Mesothelial cell of epicardium (in vitro differentiated cells): ENCODE measurements at places on chromosomes 16 and 17. TPM values are rescaled to one million over a fixed set of nuclear protein-coding genes. Genes with fewer than 3 reads are reported as not detected.

DNA sequence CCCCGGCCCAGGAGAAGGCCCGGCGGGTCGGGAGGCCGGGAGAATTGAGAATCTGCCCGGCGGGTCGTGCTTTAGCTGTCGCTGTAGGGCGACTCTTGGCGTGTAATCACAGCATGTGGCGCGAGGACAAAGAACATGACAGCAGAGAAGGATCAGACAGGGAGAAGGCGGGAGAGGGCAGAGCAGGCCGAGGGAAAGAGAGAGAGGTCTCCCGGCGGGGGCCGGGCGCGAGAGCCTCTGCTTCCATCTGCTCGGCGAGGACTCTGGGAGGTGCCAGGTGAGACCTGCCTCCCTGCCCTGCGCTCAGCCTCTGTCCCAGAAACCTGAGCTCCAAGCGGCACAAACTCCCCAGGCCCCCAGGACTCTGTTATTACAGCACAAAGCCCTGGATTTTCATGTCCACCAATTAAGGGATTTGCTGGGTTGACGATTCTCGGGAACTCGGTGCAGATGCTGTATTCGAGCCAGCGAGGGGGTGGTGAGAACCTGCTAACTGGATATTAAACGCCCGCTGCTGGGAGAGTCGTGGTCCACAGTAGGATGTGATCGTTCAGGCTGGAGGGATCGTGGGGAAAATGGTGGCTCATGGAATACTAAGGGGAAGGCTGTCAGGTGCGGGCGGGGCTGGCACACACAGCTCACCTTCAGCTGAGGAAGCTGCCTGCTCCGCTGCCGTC is 172.0 kb upstream of the CIBAR2 start:
- no peaks in the 10 kb centered on the region for H3K27me3 ChIP-seq
- peak overlapping the region; percentile 34 for H3K27ac ChIP-seq
- H3K36me3 ChIP-seq = peaks cover 2% of the 10 kb centered on the region
- no peak for DNase-seq

GRCh38 chr17:71180801-71181385 is 939.9 kb upstream of the SOX9 start:
- peak overlapping the region; percentile 69 for H3K27ac ChIP-seq
- H3K4me1 ChIP-seq = peaks cover 13% of the 10 kb centered on the region

DNA sequence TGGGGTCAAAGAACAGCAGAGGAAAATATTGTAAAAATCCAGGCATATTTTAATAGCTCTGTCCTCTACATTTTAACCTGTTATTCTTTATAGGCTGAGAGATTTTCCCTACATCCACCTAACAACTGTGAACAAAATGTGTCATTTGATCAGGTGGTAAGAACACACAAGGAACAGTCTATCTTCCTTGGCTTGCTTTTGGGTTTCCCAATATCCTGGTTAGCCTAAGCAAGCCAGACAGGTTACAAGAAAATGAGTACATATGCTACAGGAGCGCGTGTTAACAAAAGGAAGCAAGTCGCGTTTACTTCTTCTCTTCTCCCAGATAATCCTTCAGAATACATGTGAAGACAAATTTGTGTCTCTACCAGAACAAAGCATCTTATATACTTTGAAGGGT is 31.0 kb upstream of the PITPNM3 start:
- H3K4me1 ChIP-seq = no peaks in the 10 kb centered on the region
- H3K27ac ChIP-seq = no peak overlapping the region
- peaks cover 79% of the 10 kb centered on the region for H3K36me3 ChIP-seq
- no peak overlapping the region for H3K4me3 ChIP-seq
- H3K27me3 ChIP-seq = no peaks in the 10 kb centered on the region

HBA1 gene
- total RNA-seq = not detected in 3 replicates

ARL17A gene
- total RNA-seq = 22.4 to 23.5 TPM (median 23.4 TPM) in 3 replicates

OR1F1 gene
- total RNA-seq = not detected in 3 replicates

GRCh38 chr17:34578016-34578415 is 1.4 kb upstream of the TMEM132E start:
- H3K27me3 ChIP-seq = peaks cover 93% of the 10 kb centered on the region
- H3K27ac ChIP-seq = no peak overlapping the region
- H3K4me1 ChIP-seq = peaks cover 26% of the 10 kb centered on the region
- DNase-seq = no peak
- no peaks in the 10 kb centered on the region for H3K36me3 ChIP-seq
- peak overlapping the region; percentile 80 for H3K4me3 ChIP-seq

MYLK3 gene
- total RNA-seq = 1.4 to 1.7 TPM (median 1.6 TPM) in 3 replicates

DNA sequence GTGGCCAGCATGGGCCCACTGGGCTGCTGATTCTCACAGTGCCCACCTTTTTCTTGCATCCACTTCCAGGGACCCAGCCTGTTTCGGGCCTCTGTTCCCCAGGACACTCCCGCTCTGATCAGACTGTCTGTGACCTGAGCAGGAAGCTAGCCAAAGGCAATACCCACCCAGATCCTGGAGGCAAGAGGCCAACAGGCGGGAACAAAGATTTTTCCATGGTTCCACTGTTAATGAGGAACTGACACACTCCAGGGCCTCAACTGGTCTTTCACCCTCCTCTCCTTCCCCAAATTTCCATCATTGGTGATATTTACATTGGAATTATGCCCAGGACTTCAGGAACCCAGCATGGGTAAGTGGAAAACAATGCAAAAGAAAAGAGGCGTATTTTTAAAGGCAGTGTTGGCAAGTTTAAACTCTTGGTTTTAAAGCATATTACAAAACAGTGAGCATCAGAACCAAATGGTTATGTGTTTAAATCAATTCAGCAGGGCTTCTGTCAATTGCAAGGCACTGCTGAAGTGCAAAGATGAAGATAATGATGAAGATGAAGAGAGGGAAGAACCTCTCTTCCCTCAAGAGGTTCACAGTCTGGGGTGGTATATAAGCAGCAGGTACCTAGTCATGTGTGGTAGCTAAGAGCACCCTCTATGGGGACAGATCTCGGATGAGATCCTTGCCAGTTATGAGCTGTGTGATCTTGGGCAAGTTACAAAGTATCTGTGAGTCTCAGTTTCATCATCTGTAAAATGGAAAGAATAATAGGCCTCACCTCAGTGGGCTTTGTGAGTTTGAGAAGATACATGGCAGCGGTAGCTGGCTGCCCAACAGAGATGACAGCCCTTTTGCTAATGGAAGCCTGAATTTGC is 14.4 kb upstream of the ATP2A3 start:
- H3K27me3 ChIP-seq = peaks cover 3% of the 10 kb centered on the region
- no peak for DNase-seq
- no peak overlapping the region for H3K4me3 ChIP-seq
- H3K27ac ChIP-seq = no peak overlapping the region

GRCh38 chr16:69939821-69940585 is 11.1 kb upstream of the CLEC18A start:
- H3K4me3 ChIP-seq = no peak overlapping the region
- H3K27ac ChIP-seq = no peak overlapping the region
- H3K36me3 ChIP-seq = peaks cover 17% of the 10 kb centered on the region

DNA sequence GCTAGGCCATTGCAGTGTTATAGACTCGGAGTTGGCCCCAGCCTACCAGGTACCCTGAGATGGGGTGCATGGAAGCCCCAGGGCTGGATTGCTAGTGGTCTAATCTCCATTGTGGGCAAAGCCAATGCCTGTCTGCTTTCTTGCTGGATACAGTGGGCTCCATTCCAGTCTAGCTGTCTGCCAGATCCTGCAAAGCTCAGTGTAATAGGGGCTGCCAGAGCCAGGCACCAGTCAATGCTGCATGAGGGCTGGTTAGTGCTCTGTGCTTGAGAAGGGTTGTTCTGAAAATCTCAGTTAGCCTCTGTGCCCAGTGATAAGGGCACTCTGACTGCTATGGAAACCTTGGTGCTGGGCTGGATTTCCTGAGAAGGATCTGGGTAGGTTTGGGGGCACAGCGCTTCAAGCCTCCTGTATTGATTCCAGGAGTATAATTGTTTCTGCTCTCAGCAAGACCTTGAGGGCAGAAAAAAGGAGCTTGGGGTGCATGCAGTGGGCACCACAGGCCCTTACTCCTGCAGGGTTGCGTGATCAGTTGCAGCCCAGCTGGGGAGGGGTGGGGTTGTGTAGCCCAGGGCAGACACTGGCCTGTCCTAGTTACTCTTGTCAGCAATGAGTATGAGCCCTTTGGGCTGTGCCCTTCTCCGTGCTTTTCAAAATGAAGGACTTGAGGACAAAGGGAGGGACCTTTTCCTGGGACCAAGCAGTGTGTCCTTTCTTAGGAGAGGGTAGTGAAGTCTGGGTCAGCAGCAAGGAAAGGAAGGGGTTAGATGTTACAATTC is 19.0 kb downstream of the SMPD3 start:
- no peak overlapping the region for H3K27ac ChIP-seq
- peaks cover 49% of the 10 kb centered on the region for H3K27me3 ChIP-seq
- no peaks in the 10 kb centered on the region for H3K36me3 ChIP-seq
- DNase-seq = no peak
- H3K4me1 ChIP-seq = peaks cover 7% of the 10 kb centered on the region

SGCA gene
- not detected in 3 replicates for total RNA-seq

DNA sequence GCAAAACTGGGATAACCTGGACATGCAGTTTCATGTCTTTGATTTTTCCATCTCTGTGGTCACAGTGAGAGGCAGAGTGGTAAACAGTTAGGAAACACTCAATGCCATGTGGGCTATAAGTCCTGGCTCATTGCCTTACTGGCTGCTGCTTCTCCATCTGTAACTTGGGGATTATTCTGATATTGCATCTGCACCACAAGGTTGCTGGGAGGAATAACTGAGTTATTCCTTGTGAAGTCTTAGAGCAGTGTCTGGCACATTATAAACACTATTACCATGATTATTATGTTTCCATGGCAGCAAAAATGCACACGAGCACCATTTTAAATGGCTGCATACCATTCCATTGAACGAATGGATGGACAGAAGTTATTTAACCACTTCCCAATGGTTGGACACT is 111.7 kb upstream of the CDH5 start:
- H3K36me3 ChIP-seq = no peaks in the 10 kb centered on the region
- no peak overlapping the region for H3K4me3 ChIP-seq
- peaks cover 2% of the 10 kb centered on the region for H3K27me3 ChIP-seq
- H3K4me1 ChIP-seq = peaks cover 11% of the 10 kb centered on the region

GRCh38 chr16:969508-970385 is 1.0 kb downstream of the LMF1 start:
- peaks cover 6% of the 10 kb centered on the region for H3K27me3 ChIP-seq
- H3K27ac ChIP-seq = peak overlapping the region; percentile 53
- peak overlapping the region; percentile 74 for H3K4me3 ChIP-seq
- H3K36me3 ChIP-seq = peaks cover 32% of the 10 kb centered on the region

DNA sequence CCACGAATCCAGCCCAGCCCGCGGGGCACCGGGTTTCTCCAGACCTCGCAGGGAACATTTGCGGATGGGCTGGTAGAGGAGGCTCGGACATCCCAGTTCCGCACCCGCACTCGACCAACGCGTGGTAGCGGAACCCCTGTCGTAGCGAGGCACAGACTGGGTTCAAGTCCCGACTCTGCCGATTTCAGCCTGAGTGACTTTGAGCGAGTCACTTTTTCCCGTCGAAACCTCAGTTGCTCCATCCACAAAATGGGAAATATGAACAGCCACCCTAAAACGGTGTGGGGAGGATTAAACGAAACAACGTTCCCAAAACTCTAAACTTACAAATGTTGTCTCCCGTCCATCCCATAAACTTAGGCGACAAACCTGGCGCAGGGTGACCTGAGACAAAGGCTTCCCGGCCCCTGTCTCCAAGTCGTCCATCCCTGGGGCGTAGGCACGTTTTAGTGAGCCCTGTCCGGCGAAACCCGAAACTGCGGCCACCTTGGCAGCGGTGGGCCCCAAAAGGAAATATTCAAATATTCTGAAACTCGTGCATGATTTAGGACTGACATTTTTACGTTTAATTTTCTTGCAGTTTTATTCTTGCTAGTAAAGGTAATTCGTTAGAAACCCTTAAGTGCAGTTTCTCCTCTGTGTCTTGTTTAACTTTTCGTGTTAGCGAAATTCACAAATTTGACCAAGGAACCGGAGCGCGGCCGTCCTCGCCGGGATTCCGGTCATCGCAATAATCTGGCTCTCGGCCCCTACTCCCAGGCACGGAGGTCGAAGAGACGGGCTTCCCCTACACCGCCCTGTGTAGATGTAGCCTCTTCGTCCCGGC is 1.9 kb upstream of the MLLT6 start:
- peak overlapping the region; percentile 97 for H3K27ac ChIP-seq
- no peaks in the 10 kb centered on the region for H3K36me3 ChIP-seq
- H3K27me3 ChIP-seq = no peaks in the 10 kb centered on the region
- H3K4me1 ChIP-seq = peaks cover 54% of the 10 kb centered on the region
- H3K4me3 ChIP-seq = peak overlapping the region; percentile 90

- DNase-seq = peak; percentile 55
- H3K4me3 ChIP-seq = peak overlapping the region; percentile 83
- peaks cover 4% of the 10 kb centered on the region for H3K27me3 ChIP-seq
- H3K4me1 ChIP-seq = peaks cover 49% of the 10 kb centered on the region
Measured at GRCh38 chr17:40063187-40063771, 514 bp downstream of the THRA start.

PSMD3 gene
- 107 to 111 TPM (median 110 TPM) in 3 replicates for total RNA-seq

TP53TG3B gene
- total RNA-seq = not detected in 3 replicates

GRCh38 chr17:8284126-8284525 is 4.3 kb upstream of the RANGRF start:
- H3K27ac ChIP-seq = no peak overlapping the region
- no peak overlapping the region for H3K4me3 ChIP-seq
- H3K4me1 ChIP-seq = peaks cover 10% of the 10 kb centered on the region
- DNase-seq = no peak
- no peaks in the 10 kb centered on the region for H3K27me3 ChIP-seq
- H3K36me3 ChIP-seq = no peaks in the 10 kb centered on the region

AURKB gene
- total RNA-seq = 33.1 to 37.4 TPM (median 37.3 TPM) in 3 replicates

TP53TG3D gene
- not detected in 3 replicates for total RNA-seq

TMC8 gene
- 0.60 to 1.2 TPM (median 1.1 TPM) in 3 replicates for total RNA-seq

VTN gene
- 0.47 to 0.51 TPM (median 0.50 TPM) in 3 replicates for total RNA-seq

GRCh38 chr16:11207646-11208045 is 48.4 kb downstream of the SOCS1 start:
- H3K4me3 ChIP-seq = no peak overlapping the region
- peaks cover 17% of the 10 kb centered on the region for H3K4me1 ChIP-seq
- no peak for DNase-seq
- no peak overlapping the region for H3K27ac ChIP-seq
- no peaks in the 10 kb centered on the region for H3K36me3 ChIP-seq

FBXW10B gene
- total RNA-seq = 0.99 to 1.5 TPM (median 1.3 TPM) in 3 replicates

GRCh38 chr16:54286366-54287130 is at the start of gene IRX3:
Gene IRX3, minus strand, starts transcription at chr16:54286787. Its CDS starts 737 bp downstream, at chr16:54286050.
- DNase-seq = peak; percentile 78
- H3K4me1 ChIP-seq = peaks cover 38% of the 10 kb centered on the region
- peak within 1 kb of the TSS; percentile 99 for H3K27ac ChIP-seq
- peaks cover 74% of the 10 kb centered on the region for H3K27me3 ChIP-seq
- H3K36me3 ChIP-seq = peaks cover 10% of the 10 kb centered on the region

- H3K4me1 ChIP-seq = peaks cover 28% of the 10 kb centered on the region
- no peak overlapping the region for H3K27ac ChIP-seq
Measured at GRCh38 chr17:4172356-4172755, 29.4 kb downstream of the CYB5D2 start.

- H3K4me1 ChIP-seq = peaks cover 16% of the 10 kb centered on the region
- peaks cover 9% of the 10 kb centered on the region for H3K36me3 ChIP-seq
- H3K27me3 ChIP-seq = no peaks in the 10 kb centered on the region
- H3K4me3 ChIP-seq = peak overlapping the region; percentile 89
Measured at GRCh38 chr17:80219763-80220053, 425 bp downstream of the SGSH start.

DNA sequence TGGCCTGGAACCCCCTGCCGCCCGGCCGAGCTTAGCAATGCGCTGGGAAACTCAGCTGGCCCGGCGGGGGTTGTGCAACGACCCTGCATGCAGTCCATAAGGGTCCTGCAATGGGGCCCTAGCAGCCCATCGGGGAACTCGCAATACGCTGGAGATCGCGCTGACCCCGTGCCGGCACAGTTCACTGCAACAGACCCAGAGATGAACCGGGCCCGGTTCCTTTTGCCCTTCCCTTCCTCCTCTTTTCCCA is 375 bp downstream of the SLC25A11 start:
- H3K4me3 ChIP-seq = peak overlapping the region; percentile 87
- H3K4me1 ChIP-seq = peaks cover 29% of the 10 kb centered on the region
- H3K36me3 ChIP-seq = peaks cover 2% of the 10 kb centered on the region
- no peak for DNase-seq
- H3K27ac ChIP-seq = peak overlapping the region; percentile 91

- peak; percentile 90 for DNase-seq
- peak within 1 kb of the TSS; percentile 97 for H3K4me3 ChIP-seq
- H3K4me1 ChIP-seq = peaks cover 38% of the 10 kb centered on the region
Measured at GRCh38 chr16:84699712-84700445, at the start of gene USP10. Gene USP10, plus strand, starts transcription at chr16:84700000. Its CDS starts 91 bp downstream, at chr16:84700091.
